ENCODE measurements at places on chromosomes 2 and 18.

DNA sequence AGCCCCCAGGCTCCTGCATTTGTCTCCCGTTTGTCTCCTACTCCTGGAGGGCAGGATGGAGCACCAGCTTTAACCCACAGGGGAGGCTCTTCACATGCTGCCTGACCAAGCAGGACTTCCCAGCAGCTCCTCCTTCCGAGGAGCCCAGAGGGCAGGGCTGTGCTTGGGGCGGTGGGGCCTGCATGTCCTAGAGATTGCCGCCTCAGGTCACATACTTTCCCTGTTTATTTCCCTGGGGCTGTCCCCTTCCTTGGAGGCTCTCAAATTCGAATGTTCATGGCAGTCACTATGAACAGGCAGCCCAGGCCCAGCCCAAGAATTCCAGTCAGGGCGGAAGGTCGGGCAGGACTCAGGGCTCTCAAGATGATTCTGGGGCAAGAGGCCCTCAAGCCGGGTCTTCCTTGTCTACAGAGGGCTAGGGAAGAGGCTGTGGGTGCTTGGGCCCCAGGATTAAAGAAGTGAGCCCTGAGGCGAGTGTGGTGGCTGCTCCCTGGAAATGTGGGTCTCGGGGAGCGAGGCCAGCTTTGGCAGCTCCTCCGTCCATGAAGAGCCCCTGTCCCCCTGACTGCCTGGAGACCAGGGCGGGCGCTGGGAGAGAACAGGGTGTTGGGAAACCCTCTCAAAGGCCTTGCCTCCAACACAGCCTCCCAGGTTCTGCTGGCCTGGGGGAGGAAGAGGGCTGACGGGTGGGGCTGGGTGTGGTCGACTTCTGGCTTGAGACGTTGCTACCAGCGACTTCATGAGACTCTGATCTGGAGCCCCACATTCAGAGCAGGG, 48.9 kb upstream of the HPCAL1 start:
- DNase-seq: no peak

- DNase-seq: no peak
Measured at GRCh38 chr2:18123577-18123976, 245.1 kb downstream of the KCNS3 start.

GRCh38 chr2:20584045-20584398, 66.9 kb downstream of the HS1BP3 start:
- DNase-seq: no peak

- DNase-seq: no peak
Measured at GRCh38 chr2:46325182-46325928, 28.1 kb downstream of the EPAS1 start.

GRCh38 chr18:13539843-13540476, 186.4 kb downstream of the FAM210A start:
- no peak for DNase-seq

- DNase-seq: no peak
Measured at GRCh38 chr18:58998401-58999203, 133.9 kb downstream of the ZNF532 start.

DNA sequence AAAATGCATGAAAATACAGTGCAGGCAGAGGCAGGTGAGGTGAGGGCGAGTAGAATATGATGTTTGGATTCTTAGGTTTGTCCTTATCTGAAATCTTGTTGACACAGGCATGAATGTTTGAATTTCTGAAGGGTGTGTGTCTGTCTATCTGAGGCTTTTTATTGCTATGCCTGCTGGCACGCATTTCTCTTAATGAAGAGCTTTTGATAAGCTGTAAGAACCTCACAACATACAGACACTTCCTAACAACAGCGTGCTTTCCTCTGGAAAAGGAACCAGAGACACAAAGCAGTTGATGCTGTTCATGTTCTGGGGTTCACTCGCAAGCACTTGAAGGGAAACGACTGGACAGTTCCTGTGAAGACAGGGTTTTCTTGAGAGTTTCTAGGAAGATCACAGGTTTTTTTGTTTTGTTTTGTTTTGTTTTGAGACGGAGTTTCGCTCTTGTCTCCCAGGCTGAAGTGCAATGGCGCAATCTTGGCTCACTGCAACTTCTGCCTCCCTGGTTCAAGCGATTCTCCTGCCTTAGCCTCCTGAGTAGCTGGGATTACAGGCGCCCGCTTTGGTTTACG, 33.3 kb upstream of the CABLES1 start:
- no peak for DNase-seq

All from stimulated activated CD8-positive, alpha-beta memory T cell treated with anti-CD3 and anti-CD28 coated beads, Interleukin-4, amount 100 ng/mL, for 1 hour (primary cell).